ENCODE measurements at places on chromosomes 1 and 21.

GRCh38 chr1:37850352-37850955, 8.9 kb downstream of the MTF1 start:
- no peak for DNase-seq

GRCh38 chr1:226943156-226943555, 3.1 kb downstream of the COQ8A start:
- no peak for DNase-seq

DNA sequence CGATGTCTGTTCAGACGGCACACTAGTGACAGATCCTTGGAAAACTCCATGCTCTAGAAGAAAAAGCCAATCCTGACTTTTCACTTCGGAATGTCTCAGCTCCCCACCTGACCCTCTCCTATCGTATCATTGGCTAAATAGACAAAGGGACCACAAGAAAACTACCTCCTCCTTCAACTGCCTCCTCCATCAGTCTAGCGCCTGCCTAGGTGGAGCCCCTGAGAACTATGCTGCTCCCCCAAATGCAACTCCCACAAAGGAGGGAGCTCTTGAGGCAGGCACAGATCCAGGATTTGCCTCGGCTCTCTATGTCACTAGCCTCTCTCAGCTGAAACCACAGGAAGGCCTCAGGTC, 148.4 kb downstream of the TOMM20 start:
- no peak for DNase-seq

GRCh38 chr1:19934336-19934735, 10.9 kb upstream of the PLA2G2E start:
- DNase-seq, result no peak

GRCh38 chr1:47745715-47746609, 251.2 kb downstream of the TRABD2B start:
- DNase-seq, result no peak

- no peak for DNase-seq
Measured at GRCh38 chr1:55305735-55306134, 90.6 kb upstream of the USP24 start.

- no peak for DNase-seq
Measured at GRCh38 chr1:117567976-117568375, 37.9 kb upstream of the TENT5C start.

DNA sequence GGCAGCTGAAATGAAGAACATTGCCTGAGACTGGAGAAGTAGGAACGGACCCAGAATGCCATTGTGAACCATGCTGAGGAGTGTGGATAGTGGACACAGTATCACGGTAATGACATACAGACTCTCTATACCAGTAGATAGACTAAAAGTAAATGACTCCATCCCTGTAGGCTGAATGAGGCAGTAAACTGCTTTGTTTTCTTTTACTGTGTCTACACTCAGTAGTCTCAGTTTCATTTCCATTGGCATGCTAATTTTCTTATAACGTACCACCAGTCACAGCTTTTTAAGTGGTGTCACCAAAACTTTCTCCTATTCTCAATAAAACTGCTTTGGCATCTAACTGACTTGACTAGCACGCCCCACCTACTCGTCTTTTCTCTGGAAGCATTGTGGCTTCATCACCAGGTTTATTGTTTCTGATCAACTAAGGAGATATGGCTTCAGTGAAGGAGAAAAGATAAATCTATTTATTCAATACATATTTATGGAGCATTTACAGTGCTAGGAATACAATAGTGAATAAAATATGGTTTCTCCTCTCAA, 8.4 kb upstream of the ZNF697 start:
- DNase-seq, result no peak

DNA sequence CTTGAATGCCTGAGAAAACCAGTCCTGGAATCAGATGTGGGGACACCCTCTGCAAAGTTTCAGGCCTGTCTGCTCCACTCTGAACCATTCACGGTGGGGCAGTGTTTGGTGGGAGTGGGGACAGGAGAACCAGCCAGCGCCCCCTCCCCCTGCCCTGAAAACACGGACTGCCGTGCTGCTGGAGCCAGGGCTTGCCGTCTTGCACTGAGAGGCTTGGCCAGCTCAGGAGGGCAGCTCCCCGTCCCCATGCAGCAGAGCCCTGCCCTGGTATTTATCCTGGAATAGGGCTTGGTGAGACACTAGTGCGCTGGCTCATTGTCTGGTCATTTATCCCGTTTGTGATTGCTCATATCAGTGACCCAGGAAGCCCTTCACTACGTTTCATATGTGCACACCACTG, 3.9 kb downstream of the S100B start:
- DNase-seq, result no peak

DNA sequence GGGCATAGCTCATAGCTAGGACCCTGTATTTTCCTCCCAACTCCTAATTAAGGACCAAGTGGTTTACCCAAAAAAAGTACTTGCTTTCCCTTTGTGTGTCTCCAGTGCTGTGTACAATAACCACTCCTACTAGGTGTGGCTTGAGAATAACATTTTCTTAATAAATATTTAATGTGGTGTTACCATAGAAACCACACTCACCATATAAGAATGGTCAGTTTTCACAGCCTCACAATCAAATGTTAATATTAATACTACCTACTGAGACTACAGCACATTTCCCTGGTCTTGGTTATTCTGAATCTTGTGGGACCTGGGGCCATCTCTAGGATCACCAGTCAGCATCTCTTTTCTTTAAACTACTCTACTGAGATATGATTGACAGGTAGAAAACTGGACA, 83.5 kb upstream of the BCAR3 start:
- no peak for DNase-seq

DNA sequence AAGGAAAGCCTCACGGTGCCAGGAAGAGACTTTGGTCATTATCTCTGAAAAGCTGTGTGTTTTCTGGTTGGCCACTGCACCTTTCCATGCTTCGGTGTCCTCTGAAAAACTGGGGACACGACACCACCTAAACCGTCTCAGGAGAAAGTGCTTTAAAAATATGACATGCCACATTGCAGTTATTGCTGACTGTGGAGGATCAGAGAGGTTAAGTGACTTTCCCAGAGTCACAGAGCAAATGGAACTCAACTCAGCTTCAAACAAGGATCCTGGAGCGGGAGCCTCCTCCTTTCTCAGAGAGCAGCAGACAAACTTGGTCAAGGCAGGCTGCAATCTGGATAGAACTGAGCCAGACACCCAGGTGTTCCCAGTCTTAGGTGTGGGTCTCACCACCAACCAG, 13.8 kb downstream of the MYOM3 start:
- no peak for DNase-seq

GRCh38 chr1:32127409-32128198, 19.7 kb downstream of the KPNA6 start:
- DNase-seq, result no peak

DNA sequence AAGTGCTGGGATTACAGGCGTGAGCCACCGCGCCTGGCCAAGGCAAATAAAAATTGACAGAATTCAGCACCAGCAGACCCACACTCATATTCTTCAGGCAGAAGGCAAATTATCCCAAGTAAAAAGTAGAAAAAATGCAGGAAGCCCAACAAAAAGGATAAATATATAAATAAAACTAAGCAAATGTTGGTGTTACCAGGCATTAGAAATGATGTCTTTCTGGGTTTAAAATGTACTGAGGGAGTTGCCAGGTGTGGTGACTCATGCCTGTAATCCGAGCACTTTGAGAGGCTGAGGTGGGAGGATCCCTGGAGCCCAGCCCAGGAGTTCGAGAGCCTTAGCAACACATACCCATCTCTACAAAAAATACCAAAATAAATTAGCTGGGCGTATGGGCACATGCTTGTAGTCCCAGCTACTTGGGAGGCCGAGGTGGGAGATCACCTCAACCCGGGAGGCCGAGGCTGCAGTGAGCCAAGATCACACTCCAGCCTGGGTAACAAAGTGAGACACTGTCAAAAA, 6.3 kb downstream of the INTS11 start:
- DNase-seq, result no peak

GRCh38 chr1:212491454-212491853, 58.7 kb downstream of the NENF start:
- no peak for DNase-seq

- DNase-seq, result no peak
Measured at GRCh38 chr1:48681476-48682305, 95.0 kb downstream of the BEND5 start.

DNA sequence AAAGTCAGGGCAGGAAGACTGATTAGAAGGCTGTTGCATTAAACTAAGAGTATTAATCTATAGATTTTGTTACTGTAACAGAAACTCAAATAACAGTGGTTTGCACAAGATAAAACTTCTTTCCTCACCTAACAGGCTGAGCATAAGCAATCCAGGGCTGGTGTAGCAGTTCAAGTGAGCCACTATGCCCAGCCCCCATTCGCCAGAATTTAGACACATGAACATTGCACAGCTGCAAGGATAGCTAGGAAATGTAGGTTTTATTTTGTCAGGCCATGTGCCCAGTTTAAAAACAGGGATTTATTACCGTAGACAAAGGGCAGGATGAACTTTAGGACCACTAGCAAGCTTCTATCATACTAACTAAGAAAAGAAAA, 19.5 kb upstream of the DOCK7 start:
- DNase-seq, result no peak

DNA sequence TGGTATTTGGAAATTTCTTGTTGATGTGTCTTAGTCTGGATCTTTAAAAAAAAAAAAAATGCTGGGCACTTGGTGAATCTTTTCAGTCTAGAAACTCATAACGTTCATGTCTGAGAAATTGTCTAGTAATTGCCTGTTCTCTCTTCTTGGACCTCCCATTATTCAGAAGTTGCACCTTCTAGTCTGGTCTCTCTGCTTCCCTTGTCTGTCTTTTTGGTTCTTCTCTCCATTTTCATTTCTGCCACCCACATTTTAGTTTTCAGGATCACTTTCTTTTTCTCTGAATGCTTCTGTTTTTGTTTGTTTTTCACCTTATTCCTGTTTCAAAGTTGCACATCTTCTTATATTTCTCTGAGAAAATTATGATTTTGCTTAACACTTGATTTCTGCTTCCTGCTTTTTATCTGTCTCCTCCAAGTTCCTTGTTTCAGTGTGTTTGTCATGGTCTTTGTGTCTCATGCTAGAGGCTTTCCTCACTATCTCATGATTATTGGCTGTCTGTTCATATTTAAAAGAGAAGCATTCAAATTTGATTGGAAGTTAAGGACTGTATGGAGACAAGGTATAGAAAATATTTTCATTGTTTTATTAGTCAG, 21.3 kb downstream of the BACE2 start:
- no peak for DNase-seq

DNA sequence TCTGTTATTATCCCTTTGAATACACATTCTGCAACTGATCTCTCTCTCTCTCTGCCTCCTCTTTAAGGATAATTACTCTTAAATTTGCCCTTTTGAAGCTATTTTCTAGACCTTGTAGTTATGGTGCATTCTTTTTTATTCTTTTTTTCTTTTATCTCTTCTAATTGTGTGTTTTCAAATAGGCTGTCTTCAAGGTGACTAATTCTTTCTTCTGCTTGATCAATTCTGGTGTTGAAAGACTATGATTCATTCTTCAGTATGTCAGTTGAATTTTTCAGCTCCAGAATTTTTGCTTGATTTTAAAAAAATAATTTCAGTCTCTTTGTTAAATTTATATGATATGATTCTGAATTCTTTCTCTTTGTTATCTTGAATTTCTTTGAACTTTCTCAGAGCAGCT, 95.6 kb upstream of the GPR52 start:
- no peak for DNase-seq

- no peak for DNase-seq
Measured at GRCh38 chr1:56120021-56120420, 459.3 kb downstream of the PLPP3 start.

DNA sequence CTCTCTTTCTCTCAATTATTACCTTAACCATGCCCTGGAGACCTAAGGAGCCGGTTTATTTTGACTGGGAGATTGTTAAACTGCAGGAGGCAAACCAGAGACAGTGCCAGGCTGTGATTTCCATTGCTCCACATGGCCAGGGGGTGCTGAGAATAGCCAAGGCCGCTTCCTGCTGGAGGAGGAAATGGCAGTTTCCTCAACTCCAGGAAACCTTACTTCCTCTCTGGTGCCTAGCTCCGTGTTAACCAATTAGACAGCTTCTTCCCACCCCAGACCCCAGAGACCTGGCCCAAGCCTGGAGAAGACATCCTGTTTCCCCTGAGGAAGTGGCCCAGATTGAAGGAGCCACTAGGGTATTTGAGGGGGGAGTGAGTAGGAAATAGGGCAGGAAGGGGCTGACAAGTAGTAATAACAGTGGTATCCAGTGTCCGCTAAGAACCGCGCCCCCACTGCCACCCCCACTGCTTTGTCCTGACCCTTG, 161.2 kb downstream of the PLPP3 start:
- no peak for DNase-seq

DNA sequence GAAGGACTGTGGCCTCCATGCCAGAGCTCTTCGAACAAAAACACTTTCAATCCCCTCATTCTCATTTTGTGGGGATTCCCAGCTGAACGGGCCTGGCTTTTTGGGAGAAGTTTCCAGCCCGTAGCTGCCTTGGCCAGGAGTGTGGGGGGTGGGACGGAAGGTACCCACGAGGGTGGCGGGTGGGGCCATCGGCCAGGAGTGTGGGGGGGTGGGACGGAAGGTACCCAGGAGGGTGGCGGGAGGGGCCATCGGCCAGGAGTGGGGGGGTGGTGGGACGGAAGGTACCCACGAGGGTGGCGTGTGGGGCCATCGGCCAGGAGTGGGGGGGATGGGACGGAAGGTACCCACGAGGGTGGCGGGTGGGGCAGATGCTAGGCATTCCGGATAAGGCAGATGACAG, 71.7 kb upstream of the ZBTB18 start:
- DNase-seq, result no peak

DNA sequence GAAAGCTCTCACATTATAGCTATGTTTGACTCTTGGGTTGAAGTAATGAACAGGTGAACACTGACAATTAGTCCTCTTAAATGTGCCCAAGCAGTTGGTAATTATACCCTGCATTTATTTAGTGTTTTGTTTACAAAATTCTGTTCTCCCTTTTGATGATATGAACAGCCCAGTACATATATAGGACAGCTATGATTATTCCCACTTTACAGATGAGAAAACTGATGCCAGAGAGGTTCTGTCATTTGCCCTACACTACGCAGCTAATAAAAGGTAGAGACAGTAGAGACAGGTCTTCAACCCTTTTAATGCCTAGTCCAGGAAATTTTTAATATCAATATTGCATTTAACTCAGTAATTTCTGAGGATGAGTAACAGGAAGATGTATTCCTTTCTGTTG, 46.1 kb upstream of the DNAJC6 start:
- DNase-seq, result no peak

GRCh38 chr1:53210352-53210751, 10.1 kb downstream of the CZIB start:
- DNase-seq, result no peak

DNA sequence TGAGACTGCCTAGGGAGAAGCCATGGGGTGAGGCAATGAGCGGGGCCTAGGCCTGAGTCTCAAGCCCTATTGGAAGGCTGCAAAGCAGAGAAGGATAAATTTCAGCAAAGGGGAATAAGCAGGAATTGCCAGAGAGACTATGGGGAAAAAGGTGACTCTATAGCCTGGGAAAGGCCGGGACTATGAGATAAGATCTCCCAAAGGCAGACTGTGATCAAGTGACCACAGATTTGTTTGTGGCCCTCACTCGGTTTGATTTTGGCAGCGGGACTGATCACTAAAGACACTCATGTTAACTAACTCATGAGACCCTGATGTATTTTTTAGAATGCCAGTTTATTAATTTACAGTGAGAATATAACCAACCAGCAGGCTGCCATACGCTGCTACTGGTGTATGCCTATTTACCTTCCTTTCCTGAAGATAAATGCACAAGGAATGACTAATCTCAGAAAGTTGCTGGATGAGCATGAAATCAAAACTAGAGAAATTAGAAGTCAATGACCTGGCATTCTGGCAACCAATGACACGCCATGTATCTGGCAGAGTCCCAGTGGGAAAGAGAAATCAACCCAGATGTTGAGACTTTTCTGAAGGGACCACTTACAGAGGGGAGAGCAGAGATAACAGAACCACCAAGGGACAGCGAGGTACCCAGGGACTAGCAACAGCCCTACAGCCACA, 4.3 kb downstream of the HSF2BP start:
- no peak for DNase-seq

GRCh38 chr1:103441342-103441741, 84.2 kb upstream of the RNPC3 start:
- no peak for DNase-seq

All from SK-N-DZ (cell line).